ENCODE measurements at places on chromosomes 7 and 10.

DNA sequence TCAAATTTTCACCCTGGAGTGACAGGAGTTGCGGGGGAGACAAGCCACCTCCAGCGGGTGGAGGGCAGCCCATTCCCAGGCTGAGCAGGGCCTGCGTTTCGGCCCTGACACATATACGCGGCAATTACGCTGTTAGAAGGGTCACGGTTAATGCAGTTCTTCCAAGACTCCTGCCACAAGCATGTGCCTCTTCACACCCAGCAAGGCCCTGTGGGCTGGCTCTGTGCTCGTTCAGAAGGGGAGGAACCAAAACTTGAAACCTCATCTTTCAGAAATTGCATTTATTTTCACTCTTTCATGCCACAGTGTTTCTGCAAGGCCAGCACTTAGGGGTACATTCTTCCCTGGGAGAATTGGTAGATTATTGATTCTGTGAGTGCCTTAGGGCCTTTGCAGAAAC, 24.7 kb downstream of the LRMDA start:
- DNase-seq, result no peak

DNA sequence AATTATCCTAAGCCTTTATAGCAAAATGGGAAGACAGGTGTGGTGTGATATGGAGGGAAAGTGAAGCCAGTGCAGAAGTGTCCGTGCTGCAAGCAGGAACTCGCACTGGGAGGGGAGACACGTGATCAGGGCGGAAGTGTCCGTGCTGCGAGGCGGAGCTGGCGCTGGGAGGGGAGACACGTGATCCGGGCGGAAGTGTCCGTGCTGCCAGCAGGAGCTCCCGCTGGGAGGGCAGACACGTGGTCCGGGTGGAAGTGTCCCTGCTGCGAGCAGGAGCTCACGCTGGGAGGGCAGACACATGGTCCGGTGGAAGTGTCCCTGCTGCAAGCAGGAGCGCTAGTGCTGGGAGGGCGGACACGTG, 40.5 kb upstream of the PRKAR1B start:
- DNase-seq, result no peak

- DNase-seq, result no peak
These were observed 18.2 kb downstream of the GPR146 start for GRCh38 chr7:1062296-1063294.

- peak; percentile 73 for DNase-seq
These were observed 1.0 kb upstream of the EPHB6 start for GRCh38 chr7:142853739-142854371.

DNA sequence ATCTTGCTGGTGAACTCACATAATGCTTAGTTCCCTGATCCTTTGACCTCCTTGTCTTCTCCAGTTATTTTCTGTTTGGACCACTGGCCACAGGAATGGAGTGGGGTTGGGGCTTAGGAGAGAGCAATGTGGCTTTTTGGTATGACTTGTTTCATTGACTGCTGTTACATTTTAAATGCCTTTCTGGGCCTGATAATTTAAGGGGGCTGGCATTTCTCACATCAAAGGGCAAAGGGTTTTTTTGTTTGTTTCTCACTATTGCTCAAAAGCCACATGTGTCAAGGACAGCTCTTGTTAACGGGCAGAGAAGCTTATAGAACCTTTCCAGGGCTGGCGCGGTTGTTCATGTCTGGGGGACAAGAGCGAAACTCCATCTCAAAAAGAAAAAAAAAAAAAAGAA, 161.2 kb upstream of the TNRC18 start:
- no peak for DNase-seq
